ENCODE measurements at places on chromosomes 2 and 18. TPM values are rescaled to one million over a fixed set of nuclear protein-coding genes. Genes with fewer than 3 reads are reported as not detected.

- DNase-seq: no peak
- H3K27ac ChIP-seq: no peak overlapping the region
- H3K4me1 ChIP-seq: no peaks in the 10 kb centered on the region
- no peaks in the 10 kb centered on the region for H3K27me3 ChIP-seq
- H3K36me3 ChIP-seq: no peaks in the 10 kb centered on the region
Measured at GRCh38 chr2:199160677-199161465, 296.9 kb downstream of the SATB2 start.

DNA sequence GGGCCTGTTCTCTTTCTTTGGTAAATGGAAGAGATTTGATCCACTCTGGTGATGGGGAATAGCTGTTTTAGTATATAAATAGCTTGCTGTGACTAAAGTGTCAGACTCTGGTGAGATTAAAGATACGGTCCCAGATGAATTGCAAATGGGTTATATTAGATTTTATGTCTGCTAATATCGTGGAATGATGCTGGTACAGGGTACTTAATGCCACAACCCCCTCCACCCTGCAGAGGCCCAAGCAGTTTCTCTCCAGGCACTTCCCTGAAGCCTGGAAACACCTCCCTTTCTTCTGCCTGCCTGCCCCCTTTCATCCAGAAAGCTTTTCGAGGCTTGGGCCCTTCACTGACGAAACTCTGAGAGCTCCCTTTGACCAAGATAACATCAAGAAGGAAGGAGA lies 21.4 kb upstream of the RFX8 start:
- no peak for DNase-seq
- H3K36me3 ChIP-seq: no peaks in the 10 kb centered on the region
- H3K4me1 ChIP-seq: peaks cover 13% of the 10 kb centered on the region
- H3K4me3 ChIP-seq: no peak overlapping the region

SPATA3 gene
- total RNA-seq: not detected

SERPINB2 gene
- not detected for total RNA-seq

DNA sequence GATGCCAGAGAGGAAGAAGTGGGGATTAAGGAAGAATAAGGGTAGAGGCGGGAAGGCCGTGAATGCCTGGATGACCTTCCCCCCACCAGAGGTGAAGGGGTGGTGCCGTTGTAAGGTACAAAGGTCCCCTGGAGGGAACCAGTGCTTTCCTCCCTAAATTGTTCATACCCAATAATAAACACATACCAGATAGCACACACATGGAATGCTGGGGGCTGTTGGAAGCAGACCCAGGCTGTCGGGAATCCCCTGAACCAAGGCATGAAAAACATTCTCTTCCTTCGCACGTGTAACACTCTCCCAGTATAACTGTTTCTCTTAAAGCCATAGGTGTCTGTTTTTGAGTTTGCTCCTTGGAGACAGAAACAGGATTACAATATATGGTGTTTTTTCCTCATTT lies 107.1 kb upstream of the CTAGE1 start:
- no peaks in the 10 kb centered on the region for H3K36me3 ChIP-seq
- peaks cover 17% of the 10 kb centered on the region for H3K4me1 ChIP-seq
- no peak overlapping the region for H3K4me3 ChIP-seq
- no peak for DNase-seq

DNA sequence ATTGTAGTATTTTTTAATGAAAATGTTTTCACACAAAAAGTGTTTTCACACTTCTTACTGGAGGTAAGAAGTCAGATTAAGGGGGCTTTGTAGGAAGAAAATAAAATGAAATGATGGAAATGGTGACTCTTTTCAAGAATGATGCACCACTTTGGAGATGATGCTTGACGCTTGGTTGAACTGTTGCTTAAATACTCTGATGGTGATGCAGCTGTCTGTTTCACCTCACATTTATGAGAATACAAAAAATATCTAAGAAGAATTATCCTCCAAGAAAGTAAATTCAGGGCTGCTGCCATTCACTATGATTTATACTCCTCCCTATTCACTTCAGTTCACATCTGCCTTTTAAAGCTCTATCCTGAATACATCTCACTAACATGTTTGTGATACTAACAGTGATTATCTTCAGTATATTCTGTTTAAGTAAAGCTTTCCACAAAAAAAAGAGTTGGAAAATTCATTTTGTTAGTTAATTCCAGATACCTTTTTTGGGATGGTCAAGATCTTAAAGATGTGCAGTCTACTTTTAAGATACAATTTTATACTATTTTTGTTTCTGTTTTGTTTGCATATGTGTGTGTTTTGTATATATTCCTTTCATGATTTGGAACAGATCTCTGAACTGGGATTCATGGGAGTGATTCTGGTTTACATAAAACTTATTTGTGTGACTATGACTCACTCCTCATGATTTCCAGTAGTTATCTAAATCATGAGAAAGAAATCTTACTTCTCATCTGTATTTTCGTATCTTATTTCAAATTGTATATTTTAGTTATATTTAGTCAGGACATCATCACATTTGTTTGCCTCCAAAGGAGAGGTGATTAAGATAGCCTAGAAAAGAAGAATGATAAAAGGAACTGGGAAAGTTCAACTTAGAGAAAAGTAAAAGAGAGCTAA lies 53.1 kb downstream of the SLC39A10 start:
- H3K36me3 ChIP-seq: peaks cover 29% of the 10 kb centered on the region
- H3K27ac ChIP-seq: no peak overlapping the region
- DNase-seq: no peak

TMEM163 gene
- total RNA-seq: 0.22 TPM

DNA sequence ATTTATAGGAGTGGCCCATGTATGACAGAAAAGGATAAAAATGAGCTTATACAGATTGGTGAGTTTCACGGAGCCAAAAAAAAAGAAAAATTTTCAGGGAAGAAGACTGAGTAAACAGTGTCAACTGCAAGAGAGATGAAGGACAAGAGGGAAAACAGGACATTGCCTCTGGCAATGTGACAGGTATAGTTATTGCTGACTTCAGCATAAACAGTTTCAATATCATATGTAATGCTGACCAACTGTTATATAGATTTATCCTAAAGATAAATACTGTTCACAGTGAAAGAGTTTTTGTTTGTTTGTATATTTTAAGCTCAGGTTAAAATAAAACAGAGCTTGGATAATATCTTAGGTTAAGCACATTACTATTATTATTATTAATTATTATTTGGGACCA lies 98.0 kb upstream of the FSIP2 start:
- no peak for DNase-seq
- no peak overlapping the region for H3K4me3 ChIP-seq
- H3K36me3 ChIP-seq: no peaks in the 10 kb centered on the region
- H3K27me3 ChIP-seq: no peaks in the 10 kb centered on the region
- no peak overlapping the region for H3K27ac ChIP-seq

IGFBP5 gene
- 138 TPM for total RNA-seq

CCL20 gene
- not detected for total RNA-seq

GKN2 gene
- not detected for total RNA-seq

- peaks cover 73% of the 10 kb centered on the region for H3K27me3 ChIP-seq
- H3K4me1 ChIP-seq: no peaks in the 10 kb centered on the region
- no peaks in the 10 kb centered on the region for H3K36me3 ChIP-seq
- H3K4me3 ChIP-seq: peak overlapping the region; percentile 19
- H3K27ac ChIP-seq: no peak overlapping the region
Measured at GRCh38 chr2:179428649-179429048, 164.0 kb upstream of the SESTD1 start.

GRCh38 chr2:208565690-208566416 lies 159.3 kb downstream of the PTH2R start:
- DNase-seq: no peak
- H3K4me3 ChIP-seq: no peak overlapping the region
- H3K27me3 ChIP-seq: peaks cover 13% of the 10 kb centered on the region
- H3K27ac ChIP-seq: no peak overlapping the region

DNA sequence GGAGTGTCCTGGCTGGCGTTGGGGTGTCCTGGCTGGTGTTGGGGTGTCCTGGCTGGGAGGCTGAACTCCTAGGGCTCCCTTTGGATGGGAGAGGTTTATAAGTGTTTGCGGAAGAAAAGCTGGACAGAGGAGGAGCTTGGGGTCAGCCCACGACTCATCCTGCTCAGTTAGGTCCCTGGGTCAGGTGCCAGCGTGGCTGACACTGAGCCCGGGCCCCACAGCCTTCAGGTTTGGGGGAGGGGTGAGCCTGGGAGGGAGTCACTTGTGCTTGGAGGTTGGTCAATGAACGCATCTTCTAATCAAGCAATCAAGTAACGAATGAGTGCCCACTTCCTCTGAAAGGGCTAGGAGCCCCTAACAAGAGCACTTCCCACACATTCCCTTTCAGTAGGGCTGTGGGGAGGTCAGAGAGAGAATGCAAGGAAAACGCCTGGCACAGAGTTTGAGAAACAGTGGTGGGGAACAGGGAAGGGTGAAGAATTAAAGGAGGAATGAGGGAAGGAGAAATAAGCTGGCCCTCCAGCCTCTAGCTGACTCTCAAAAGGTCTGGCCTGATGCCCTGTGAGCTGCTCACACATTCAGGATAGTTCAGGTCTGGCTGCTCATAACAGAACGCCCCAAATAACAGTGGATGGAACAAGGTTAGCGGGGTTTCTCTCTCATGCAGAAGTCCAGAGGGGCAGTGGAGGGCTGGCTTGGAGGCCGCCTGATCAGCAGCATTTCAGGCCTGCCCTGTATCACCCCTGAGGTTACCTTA lies 670 bp downstream of the KCNIP3 start:
- no peak for DNase-seq
- H3K27ac ChIP-seq: no peak overlapping the region
- no peaks in the 10 kb centered on the region for H3K36me3 ChIP-seq

CTDSP1 gene
- total RNA-seq: 81.5 TPM

RAX gene
- not detected for total RNA-seq

RESP18 gene
- not detected for total RNA-seq

- H3K36me3 ChIP-seq: no peaks in the 10 kb centered on the region
- no peaks in the 10 kb centered on the region for H3K27me3 ChIP-seq
- H3K27ac ChIP-seq: peak overlapping the region; percentile 37
- H3K4me1 ChIP-seq: peaks cover 30% of the 10 kb centered on the region
Measured at GRCh38 chr18:50695431-50696176, 124.2 kb downstream of the MRO start.

TNS1 gene
- 828 TPM for total RNA-seq

- no peaks in the 10 kb centered on the region for H3K4me1 ChIP-seq
- no peak overlapping the region for H3K27ac ChIP-seq
- no peak for DNase-seq
- no peaks in the 10 kb centered on the region for H3K27me3 ChIP-seq
Measured at GRCh38 chr2:79580175-79580574, 67.3 kb downstream of the CTNNA2 start.

CHMP3 gene
- 149 TPM for total RNA-seq

DNA sequence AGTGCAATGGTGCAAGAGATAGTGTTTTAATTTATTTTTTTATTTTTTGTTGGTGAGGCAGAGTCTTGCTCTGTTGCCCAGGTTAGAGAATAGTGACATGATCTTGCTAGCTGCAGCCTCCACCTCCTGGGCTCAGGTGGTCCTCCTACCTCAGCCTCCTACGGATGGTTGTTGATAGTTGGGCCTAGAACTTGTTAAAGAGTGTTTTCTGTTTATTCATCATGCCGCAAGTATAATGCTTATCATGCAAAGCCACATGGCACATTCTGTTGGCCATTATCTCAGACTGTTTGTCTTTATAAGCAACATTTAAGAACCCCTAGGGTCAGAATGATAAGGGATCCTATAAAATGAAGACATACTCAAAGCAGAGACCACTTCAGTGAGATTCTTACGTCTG lies 1.7 kb downstream of the UGGT1 start:
- H3K4me1 ChIP-seq: peaks cover 35% of the 10 kb centered on the region
- no peak overlapping the region for H3K4me3 ChIP-seq
- H3K27ac ChIP-seq: no peak overlapping the region
- no peaks in the 10 kb centered on the region for H3K27me3 ChIP-seq
- peaks cover 7% of the 10 kb centered on the region for H3K36me3 ChIP-seq
- DNase-seq: no peak

MLPH gene
- total RNA-seq: 73.5 TPM

CD302 gene
- total RNA-seq: 17.2 TPM

CD8B2 gene
- total RNA-seq: not detected

LYPD6 gene
- total RNA-seq: 0.08 TPM

DNA sequence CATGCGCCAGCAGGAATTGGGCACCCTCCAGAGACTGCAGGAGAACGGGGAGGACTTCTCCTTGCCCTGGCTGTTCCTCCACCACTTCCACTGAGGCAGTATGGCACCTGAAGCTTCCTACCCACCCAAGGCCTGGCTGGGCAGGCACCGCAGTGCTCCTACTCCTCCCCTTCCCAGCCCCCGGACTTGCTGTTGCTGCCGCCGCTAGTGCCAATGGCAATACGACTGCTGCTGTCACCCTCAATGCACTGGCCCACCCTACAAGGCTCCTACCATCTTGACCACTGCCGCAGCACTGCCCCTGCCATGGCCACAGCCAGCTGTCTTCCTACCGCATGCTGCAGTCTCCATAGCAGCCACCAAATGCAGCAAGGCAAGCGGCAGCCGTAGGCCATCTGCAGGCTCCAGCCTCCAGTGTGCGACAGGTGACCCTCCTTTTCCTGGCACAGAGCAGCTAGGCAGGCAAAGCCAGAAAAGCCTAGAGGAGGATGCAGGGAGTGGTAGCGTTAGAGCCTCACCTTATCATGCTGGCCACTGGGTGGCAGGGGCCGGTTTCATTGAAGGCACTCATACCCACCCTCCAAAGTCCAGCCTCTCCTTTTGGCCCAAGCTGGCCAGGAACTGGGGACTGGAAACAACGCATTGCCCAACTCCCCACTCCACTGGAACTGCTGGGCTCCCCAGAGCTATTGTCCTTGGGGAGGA lies 47.4 kb upstream of the ANKRD62 start:
- DNase-seq: no peak
- H3K36me3 ChIP-seq: no peaks in the 10 kb centered on the region
- H3K27me3 ChIP-seq: peaks cover 17% of the 10 kb centered on the region
- no peak overlapping the region for H3K4me3 ChIP-seq
- H3K4me1 ChIP-seq: no peaks in the 10 kb centered on the region

RASGRP3 gene
- total RNA-seq: 69.2 TPM

SULT1C4 gene
- 2.7 TPM for total RNA-seq

DNA sequence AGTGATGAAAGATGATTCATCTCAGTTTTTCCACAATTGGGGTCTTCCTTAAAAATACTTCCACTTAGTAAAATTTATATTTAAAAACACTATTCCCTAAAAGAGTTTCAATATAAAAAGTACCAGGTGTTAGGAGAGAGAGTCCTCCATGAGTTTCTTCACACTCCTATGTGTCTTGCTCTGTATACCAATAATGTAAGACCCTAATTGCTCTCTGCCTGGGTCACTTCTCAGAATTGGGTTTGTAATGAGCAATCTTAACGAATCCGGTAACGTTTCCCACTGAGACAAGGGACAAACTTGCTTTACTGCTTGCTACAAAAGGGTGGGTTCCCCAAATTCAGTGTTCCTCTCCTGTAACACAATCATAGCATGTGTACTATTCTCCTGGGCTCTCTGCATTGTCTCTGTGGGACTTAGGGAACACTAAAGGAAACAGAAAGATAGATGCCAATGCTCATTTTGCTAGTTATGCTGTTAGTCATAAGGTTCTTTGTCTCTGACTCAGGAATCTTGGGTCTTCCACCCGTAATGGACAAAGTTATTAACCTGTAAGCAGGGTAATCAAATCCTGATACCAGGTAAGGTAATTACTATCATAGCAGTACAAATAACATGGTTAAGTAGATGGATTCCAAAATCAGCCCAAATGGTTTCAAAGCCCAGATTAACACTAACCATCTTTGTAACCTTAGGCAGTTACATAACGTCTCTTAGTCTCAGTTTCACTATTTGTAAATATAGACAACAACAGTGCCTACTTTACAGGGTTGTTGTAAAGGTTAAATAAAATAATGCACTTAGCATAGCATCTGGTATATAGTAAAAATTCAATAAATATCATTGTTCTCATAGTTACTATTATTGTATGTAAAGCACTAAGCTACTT lies 46.3 kb downstream of the ITSN2 start:
- H3K36me3 ChIP-seq: peaks cover 36% of the 10 kb centered on the region
- H3K4me3 ChIP-seq: no peak overlapping the region
- DNase-seq: no peak
- peaks cover 43% of the 10 kb centered on the region for H3K4me1 ChIP-seq
- H3K27me3 ChIP-seq: no peaks in the 10 kb centered on the region

Data from left ventricle myocardium inferior (tissue), 1 donor.